ENCODE measurements at places on chromosomes 13 and 19.

- no peak for DNase-seq
Measured at GRCh38 chr13:51426982-51427381, 25.9 kb downstream of the INTS6 start.

DNA sequence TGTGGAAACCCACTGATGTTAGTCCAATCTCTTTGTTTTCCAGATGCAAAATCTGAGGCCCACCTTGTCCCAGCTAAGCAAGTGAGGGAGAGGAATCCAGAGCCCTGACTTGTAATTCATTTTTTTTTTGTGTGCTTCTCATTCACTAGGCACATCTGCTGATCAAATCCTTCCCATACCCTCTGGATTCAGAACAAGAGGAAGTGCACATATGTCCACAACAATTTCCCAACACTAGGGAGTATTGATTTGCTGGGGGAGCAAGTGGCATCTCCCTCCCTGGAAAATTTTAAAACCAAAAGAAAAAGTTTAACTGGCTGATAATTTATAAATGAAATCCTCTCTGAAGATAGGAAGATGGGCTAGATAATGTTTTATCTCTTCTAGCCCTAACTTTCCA is 94.6 kb upstream of the RFC3 start:
- DNase-seq: no peak

DNA sequence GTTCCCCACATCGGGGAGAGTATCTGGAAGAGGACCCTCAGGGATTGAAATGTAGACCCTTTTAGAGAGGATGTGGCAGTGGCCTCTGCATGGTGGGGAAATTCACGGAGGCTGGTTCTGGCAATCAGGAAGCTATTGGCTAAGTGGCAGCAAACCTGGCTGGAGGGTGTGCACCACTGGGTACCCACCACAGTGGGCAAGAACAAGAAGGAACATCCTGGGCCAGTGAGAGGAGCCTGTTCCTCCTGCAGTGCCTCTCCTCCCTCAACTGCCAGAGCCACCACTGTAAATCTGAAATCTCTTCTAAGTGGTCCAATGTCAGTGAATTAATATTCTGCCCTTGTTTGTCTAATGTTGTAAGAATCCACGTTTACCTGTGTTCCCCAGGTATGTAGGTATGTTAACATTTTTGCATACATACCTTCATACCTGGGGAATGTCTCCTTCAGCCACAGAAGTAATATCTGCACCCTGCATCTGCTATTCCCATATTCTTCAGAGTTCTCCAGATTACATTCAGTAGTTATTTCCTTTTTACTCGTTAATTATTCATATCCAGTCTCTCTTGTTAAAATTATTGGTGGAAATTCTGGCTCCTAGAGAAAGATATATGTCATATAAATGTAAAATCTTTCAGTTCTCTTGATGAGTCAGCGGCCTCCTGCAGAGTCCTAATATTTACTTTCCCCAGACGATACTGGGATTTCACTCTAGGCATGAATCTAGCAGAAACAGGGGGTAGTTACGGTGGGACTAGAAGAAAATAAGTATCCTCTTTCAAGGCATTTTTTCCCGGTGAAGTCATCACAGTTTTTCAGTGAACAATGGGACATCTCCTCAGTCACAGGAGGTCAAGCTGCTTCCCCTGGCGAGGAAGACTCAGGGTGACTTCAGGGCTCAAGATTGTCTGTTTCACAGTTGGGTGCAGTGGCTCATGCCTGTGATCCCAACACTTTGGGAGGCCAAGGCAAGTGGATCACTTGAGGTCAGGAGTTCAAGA is 148.3 kb downstream of the MYO16 start:
- no peak for DNase-seq

GRCh38 chr13:114024603-114025404 is 50.9 kb upstream of the C13orf46 start:
- no peak for DNase-seq

DNA sequence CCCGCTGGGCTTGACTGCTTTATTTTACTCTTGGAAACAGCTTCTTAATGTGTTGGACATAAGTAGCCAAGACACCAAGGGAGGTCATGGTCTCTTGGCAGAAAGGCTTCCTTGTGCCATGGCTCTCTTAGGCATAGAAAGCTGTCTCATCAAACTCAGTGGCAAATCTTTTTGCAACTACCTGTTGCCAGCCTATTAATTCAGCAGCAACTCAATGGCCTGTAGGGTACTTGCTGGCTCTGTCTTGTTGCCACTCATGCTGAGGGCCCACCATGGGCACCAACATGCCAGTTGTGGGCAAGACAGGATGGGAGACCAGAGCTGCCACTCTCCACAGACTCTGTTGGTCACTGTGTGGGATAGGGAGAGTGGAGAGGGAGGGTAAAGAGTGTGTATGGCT is 1209.4 kb downstream of the UQCRFS1 start:
- DNase-seq: no peak

DNA sequence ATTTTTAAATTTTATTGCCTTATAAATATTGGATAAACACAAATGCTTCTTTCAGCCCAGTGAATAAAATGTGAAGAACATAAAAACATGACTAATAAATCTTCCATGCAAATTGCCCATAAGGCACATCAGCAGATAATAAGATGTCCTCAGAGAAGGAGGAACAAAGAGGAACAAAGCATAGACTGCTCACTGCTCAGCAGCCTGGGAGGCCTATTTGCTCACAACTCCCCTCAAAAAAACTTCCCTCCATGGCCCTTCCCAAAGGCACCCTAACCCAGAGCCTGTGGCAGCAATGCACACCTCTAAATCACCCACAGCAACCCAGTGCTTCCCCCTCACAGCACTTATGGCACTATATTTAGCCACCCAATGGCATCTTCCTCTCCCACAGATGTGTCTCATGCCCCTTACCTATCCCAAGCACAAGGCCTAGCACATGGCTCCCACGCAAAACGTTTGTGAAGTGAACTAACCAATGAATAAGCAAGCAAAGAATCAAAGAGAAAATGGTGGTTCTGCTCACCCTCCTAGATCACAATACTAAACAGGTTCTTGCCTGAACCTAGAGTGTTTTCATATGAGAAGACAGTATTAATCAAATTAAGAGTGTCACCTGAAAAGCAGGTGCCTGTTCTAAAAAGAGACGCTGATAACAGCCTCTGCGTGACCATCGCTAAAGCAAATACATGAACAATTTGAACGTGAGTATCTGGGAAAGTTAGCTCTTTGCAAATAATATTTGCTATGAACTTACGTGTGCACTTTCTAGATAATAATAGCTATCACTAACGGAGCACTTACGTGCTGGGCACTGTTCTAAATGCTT is 96.9 kb downstream of the TBC1D4 start:
- DNase-seq: no peak

DNA sequence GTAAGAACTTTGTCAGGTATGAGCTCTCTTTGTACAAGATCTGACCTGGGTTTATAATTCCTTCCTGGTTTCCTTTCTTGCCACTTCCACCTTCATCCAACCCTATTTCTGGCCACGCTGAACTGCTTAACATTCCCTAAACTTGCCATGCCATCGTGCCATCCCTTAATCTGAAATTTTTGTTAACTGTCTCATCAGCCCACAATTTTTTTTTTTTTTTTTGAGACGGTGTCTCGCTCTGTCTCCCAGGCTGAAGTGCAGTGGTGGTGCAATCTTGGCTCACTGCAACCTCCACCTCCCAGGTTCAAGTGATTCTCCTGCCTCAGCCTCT is 144.6 kb downstream of the GGACT start:
- no peak for DNase-seq

DNA sequence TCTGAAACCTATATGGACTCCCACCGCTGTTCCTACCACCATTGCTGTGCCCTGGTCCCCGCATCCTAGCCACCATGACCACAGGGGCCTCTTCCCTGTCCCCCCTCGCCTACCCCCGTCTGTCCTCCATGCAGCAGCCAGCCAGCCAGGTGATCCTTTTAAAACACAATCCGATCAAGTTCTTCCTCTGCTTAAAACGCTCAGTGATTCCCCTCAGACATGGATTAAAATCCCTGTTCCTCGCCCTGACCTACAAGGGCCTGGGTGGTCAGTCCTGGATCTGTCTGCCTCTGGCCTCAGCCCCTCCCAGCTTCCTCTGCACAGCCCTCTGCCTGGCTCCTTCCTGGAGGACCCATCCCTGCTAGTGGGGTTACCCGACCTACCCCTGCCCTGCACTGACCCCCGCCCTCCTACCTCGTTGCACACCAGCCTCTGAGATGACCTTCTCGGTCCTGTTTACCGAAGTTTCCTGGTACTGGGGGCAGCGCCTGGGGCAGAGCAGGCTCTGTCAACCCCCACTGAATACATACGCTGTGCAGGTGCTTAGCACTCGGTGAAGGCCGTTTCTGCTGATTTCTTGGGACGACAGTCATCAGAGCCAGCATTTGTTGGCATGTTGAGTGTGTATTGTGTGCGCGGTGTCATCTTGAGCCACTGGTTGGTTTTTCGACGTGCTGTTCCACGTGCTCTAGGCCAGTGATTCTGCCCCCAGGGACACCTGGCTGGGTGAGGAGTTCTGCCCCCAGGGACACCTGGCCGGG is 14.7 kb upstream of the LENG8 start:
- DNase-seq: no peak

DNA sequence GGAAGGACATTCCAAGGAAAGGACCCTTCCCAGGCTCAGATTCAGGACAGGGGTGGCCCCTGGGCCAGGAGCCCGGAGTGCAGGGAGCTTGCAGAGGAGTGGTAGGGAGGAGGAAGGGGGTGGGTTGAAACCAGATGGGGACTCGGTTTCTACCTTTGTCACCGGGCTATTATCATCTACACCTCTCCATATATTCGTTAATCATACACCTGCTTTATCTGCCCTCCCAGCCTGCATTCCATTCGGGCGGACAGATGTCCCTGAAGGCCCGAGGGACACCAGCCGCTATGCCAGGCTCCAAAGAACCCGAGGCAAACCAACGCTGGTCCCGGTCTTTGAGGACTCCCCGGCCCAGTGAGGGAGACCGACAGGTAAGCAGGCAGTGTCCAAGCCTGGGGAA is 15.5 kb upstream of the MYH14 start:
- DNase-seq: no peak

DNA sequence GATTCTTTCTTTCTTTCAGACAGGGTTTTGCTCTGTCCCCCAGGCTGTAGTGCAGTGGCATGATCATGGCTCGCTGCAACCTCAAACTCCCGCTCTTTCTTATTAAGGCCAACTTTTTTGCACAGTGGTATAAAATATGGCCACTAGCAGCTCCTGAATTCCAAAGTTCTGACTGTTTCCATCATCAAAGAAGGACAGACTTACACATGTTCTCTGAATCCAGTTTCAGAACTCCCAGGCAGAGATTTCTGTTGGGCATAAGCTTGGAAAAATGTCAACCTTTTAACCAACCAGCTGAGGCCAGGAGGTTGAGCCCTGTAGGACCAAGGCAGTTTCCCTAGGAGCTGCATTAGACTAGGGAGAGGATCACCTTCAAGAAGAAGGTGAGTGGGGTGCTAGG is 184.1 kb downstream of the HS6ST3 start:
- DNase-seq: no peak

DNA sequence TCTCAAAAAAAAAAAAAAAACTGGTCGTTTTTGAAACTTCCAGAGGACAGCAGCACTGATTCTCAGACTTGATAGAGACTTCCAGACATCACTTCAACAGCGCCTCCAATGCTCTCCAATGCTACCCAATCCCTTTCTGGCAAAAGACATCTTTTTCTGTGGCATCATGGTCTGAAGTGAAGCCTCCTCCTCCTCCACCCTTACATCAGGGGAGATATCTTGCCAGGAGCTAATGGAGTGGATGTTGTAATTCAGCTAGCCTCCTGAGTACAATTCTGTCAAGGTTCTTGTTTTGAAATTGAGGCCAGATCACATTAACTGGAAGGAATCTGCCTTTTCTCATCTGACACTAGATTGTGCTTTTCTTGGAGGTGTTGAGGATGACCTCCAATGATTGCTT is 24.2 kb downstream of the FXYD5 start:
- no peak for DNase-seq

DNA sequence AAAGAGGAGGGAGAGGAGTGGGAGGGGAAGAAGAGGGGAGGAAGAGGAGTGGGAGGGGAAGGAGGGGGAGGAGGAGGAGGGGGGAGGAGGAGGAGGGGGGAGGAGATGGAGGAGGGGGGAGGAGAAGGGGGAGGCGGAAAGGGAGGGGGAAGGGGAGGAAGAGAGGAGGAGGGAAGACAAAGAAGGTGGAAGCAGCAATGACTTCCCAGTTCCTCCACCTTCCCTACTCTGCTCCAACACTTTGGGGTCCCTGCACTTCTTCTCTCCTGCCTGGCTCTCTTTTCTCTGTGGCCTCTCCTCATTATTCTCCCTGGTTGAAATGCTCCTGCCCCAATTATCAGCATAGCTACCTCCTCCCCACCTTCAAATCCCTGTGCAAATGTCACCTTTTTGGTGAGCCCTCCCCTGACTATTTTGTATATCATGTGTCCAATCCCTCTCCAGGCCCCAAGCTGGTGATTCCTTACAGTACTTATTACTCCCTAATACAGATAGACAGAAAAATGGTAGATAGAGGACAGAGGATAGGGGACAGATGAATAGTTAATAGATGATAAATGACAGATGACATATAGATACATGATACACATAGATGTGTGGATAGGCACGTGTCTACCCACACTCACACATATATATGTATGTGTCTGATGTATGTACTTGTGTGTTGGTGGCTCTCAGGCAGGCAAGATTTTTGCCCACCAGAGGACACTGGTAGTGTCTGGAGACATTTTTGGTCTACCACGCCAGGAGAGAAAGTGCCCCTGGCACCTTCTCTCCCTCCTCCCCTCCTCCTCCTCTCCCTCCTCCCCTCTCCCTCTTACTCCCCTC is 25.2 kb downstream of the NLRP9 start:
- DNase-seq: no peak

- DNase-seq: peak; percentile 43
Measured at GRCh38 chr13:100131863-100132574, 43.1 kb downstream of the PCCA start.

GRCh38 chr13:113618455-113618854 is 33.9 kb downstream of the TFDP1 start:
- no peak for DNase-seq

GRCh38 chr13:105878119-105878700 is 657.3 kb downstream of the EFNB2 start:
- DNase-seq: no peak

DNA sequence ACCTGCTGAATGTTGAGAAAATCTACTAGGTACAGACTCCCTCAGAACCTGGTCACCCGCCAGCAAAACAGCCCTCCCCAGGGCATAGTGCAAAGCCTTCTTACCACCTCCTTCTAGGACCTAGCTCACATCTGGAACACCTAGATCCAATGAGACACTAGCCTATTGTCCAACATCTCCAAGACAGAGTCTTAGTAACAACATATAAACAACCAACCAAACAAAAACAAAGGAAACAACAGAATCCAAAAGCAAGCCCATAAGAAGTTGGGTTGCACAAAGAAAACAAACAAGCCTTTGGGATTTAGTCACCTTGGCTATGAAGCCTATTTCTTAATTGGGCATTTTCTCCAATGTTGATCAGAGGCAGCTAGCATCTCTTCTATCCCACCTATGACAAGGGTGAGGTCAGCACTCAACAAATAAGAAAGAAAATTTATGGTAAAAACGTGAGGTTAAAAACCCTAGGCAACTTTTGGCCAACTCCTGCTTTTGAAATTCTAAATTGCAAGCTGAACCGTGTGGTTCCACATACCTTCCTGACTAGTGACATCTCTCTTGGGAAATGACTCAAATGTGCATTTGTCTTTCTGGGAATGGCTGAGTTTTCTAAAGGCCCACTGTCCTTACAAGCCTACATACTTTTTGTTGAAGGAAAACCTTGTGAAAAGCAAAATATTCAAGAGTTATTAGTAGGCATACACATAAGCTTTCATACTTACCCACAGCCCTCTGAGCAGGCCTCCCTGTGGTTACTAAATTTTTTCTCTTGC is 66.7 kb downstream of the FAM216B start:
- DNase-seq: peak; percentile 66

GRCh38 chr13:38980750-38981078 is 9.9 kb downstream of the STOML3 start:
- DNase-seq: no peak

All from myocyte (in vitro differentiated cells).